ENCODE measurements at places on chromosomes 7 and 10.

- no peak for DNase-seq
Measured at GRCh38 chr7:749140-749551, 22.1 kb upstream of the PRKAR1B start.

GRCh38 chr10:34996843-34997242, 93.3 kb downstream of the CUL2 start:
- no peak for DNase-seq

DNA sequence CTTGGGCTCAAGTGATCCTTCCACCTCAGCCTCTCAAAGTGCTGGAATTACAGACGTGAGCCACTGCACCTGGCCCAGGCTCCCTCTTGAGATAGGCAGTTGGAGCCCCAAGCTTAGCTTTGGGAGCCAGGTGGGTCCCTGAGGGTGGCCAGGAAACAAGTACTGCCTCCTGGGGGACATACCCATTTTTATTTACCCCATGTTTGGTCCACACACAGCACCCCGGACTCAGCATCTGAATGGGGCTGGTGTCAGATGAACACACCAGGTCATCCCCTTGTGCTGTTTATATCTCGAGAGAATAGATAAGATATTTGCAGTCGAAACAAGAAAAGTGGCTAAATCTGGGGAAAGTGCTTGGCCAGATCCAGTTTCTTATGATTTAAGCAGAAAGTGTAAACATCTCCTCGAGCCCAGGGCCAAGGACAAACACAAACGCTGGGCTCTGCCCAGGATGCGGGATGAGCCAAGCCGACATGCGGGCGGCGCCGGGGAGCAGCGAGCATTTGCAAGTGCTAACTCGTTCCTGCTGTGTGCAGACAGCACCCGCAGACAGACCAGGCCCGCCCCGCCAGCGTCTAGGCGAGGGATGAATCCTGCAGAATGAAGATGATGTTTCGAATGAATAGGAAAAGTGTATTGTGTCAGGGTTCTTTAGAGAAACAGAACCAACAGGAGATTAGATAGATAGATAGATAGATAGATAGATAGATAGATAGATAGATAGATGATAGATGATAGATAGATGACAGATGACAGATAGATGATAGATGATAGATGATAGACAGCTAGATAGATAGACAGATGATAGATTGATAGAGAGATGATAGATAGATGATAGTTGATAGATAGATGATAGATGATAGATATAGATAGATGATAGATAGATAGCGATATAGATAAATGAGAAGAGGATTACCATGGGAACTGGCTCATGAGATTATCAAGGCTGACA, 44.4 kb upstream of the OCM2 start:
- no peak for DNase-seq

DNA sequence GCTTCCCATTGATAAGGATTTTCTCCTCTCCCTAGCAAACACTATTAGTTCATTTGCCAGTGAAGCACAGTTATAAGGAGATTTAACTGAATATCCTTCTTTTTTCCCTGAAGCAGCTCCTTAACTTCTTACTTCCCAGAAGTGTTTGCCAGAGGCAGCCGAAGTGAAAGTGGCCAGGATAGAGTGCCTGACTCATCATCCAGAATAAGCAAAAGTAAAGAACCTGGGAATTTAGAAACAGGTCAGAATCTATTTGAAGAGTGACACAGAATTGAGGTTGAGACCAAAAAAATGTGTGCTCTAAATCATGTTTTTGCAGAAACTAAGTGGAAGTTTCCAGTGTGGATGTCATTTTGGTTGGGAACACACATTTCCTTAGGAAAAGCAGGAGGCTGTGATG, 249.6 kb upstream of the VWC2 start:
- no peak for DNase-seq

GRCh38 chr10:119383174-119383856, 159.2 kb downstream of the RGS10 start:
- no peak for DNase-seq

GRCh38 chr7:51059504-51060142, 257.0 kb downstream of the COBL start:
- DNase-seq, result no peak

- no peak for DNase-seq
Measured at GRCh38 chr10:29102636-29103035, 186.2 kb upstream of the LYZL1 start.

DNA sequence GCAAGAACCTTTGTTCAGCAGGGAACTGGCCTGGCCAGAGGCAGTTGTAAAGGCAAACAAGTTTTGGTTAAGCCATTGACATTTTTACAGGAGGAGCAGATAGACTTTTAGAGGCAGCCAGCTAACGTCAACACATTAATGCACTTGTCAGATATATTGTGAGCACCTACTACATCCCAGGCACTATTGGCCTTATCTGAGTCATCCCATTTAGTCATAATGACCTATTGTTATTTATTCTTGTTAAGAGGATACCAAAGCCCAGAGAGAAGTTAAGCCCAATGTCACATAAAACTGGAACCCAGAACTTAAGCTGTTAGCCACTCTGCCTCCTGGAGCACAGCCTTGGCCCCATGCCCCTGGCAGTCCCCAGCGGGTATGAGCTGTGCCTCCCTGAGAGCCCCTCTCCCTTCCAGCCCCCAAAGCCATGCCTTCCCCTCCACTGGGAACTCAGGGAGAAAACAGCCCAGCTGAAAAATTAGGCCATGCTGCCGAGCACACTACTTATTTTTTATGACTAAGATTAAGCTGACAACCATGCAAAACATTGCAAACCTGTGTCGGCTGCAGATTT, 32.7 kb upstream of the TRIM8 start:
- DNase-seq, result no peak

DNA sequence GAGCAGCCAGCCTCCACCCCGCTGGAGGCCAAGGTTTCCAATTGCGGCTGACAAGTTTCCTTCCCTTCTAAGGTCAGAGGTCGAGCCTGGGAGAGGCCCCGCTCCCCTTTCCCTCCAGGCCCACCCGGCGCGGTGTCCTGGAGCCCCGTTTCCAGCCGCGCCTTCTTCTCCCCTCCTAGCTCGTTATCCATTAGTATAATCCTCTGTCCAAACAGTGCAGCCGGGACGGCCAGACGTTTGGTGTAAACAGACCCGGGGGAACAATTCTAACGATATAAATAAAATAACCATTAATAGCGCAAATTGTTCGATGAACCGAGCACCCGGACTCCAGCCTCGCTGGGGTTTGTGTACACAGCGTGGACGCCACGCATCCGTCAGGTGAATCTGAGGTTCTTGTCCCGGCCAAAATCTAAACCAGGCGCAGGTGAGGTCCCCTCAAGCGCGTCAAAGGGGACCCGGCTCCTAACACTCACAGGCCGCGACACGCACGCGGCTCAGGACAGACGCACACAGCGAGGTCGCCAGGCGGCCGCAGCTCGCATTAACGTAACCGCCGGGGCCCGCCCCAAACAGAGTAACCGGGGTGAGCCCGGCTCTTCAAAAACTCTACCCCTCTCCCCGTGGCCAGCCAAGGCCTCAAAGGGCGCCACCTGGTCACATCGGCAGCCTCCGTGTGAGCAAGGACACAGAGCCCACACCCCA, 10.8 kb upstream of the NKX2-3 start:
- no peak for DNase-seq

DNA sequence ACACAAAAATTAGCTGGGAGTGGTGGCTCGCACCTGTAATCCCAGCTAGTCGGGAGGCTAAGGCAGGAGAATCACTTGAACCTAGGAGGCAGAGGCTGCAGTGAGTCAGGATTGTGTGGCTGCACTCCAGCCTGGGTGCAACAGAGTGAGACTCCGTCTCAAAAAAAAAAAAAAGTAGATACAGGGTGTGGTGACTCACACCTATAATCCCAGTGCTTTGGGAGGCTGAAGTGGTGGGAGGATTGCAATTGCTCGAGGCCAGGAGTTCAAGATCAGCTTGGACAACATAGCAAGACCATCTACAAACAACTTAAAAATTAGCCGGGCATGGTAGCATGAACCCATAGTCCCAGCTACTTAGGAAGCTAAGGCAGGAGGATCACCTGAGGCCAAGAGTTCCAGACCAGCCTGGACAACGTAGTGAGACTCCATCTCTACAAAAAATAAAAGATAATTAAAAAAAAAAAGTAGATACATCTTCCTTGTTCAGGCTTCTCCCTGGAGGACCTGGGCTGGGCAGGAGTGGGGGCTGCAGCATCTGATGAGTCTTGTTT, 2.0 kb downstream of the MOSPD3 start:
- DNase-seq, result no peak

- peak; percentile 74 for DNase-seq
Measured at GRCh38 chr10:44300666-44301649, 83.9 kb downstream of the CXCL12 start.

DNA sequence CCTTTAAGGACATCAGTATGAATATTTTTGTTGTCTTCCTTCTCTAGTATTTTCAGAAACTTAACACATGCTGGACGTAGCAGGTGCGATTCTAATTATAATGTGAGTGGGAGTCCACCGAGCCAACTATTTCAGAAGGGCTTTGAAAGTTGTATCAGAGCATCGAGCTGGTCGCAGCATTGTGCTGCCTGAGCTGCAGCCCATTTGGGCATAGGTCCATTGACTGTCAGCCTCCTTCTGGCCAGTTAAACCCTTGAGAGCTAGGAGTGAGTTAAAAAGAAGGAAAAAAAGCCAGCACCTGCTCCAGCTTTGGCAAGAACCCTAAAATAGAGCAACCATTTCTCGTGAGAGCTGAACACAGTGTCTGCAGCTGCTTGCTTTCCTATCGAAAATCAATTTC, 47.8 kb downstream of the SLC35G1 start:
- DNase-seq, result no peak

- DNase-seq, result no peak
Measured at GRCh38 chr7:31948029-31948428, 122.2 kb downstream of the PDE1C start.

GRCh38 chr10:58982470-58983239, 193.8 kb upstream of the PHYHIPL start:
- DNase-seq, result no peak

GRCh38 chr7:111329367-111330234, 232.7 kb downstream of the IMMP2L start:
- no peak for DNase-seq

GRCh38 chr7:29557954-29558353, 5.7 kb upstream of the PRR15 start:
- DNase-seq, result no peak

DNA sequence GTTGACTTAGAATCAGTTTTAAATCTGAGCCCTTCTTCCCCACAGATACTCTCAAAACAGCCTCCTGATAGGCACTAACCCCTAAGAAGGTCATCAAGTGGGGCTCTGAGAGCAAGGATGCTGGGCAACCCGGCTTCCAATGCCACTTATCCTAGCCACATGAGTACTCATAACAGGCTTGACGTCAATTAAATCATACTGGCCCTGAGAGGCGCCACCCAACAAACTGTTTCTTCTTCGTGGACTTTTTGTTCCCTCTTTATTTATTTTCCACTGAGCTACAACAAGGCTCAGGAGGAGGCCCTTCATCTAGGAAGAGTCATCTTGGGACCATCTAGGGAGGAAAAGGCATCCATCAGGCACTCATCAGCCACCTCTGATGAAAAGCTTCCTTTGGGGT, 255.9 kb downstream of the KCNMA1 start:
- no peak for DNase-seq

GRCh38 chr7:83547526-83547925, 101.4 kb downstream of the SEMA3E start:
- no peak for DNase-seq

GRCh38 chr7:112050250-112050881, 155.8 kb downstream of the DOCK4 start:
- no peak for DNase-seq

DNA sequence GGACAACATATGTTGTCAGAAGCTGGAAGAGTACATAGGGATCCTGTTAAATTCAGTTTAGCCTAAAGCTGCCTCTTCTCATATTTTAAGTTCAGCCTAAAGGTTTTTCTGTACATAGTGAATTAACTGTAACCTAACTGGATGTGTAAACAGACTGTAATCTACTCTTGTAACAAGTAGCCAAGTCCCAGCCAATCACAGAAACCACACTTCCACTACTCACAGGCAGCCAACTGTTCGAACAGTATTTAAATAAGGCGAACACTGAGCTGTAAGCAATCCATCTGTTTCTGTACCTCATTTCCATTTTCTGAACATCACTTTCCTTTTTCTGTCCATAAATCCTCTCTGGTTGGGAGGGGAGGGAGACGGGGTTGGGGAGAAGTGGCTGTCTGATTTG, 15.0 kb upstream of the STN1 start:
- DNase-seq, result no peak
